GF-D8 (cell line): ENCODE measurements at places on chromosomes 13 and 19.

GRCh38 chr13:60945396-60945795 is 470.3 kb downstream of the PCDH20 start:
- no peak for DNase-seq

GRCh38 chr19:29365836-29366417 is 153.0 kb upstream of the UQCRFS1 start:
- DNase-seq = no peak

- no peak for DNase-seq
Measured at GRCh38 chr13:74930402-74931165, 551.4 kb downstream of the TBC1D4 start.

- DNase-seq = peak; percentile 2
Measured at GRCh38 chr19:20167651-20168122, 673 bp downstream of the ZNF486 start.

DNA sequence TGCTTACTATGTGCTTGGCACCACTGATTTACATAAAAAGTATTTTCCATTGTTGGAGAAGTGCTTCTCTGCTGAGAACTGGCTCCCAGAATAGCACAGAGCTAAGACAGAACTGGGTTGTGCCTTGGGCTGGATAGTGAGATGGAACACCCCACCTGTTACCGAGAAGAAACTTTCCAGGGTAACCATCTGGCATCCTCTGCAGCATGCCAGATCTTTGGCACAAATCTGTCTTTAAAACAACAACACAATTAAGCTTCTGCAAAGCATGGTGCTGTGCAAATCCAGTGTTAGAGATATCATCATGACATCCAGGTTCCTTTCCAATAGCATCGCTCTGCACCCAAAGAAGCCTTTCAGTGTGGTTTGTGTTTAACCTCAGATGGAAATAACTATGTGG is 202.5 kb upstream of the RFC3 start:
- DNase-seq = no peak

DNA sequence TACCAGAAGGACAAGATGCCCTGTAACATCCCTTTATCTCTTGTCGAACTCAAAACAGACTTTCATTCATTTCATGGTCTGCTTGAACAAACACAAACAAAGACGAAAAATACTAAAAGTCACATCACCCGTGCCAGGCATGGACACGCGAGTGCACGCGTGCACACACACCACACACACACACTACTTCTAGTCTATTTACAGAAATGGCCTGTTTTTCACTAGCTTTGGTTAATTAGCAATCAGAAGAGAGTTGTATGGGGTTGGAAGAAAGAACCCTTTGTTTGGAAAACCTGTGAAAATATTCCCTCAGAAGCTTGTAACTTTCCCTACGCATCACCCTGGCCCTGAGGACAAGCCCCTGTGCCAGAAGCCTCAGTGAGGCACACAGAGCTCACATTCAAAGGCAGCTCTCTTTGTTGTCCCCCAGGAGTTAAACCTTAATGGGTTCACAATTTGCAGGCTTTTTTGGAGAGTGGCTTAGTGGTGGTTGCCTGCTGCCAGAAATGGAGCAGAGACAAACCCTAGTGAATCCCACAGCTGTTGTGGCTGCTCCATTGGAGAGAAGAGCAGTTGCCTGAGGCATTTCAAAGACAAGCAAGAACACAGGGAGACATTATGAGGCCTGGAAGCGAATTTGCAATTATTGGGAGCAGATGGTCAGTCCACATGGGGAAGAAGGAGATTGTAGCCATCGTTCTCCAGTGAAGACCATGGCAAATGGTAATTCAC is 55.9 kb downstream of the STARD13 start:
- no peak for DNase-seq

- no peak for DNase-seq
Measured at GRCh38 chr13:44363631-44364344, 9.8 kb upstream of the SERP2 start.

DNA sequence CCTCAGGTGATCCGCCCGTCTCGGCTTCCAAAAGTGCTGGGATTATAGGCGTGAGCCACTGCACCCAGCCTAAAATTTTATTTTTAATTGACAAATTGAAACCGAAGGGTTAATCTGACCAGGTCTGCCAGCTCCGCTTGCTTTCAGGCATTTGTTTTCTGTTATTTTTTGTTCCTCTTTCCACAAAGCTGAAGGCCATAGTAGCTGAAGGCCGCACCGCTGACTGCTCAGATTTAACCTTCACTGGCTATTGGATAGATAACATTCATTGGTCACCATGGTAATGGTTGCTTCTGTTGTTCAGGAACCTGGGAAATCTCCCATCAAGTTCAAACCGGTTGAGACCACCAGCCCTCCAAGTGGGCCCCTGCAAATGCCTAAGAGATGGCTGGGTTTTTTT is 124.5 kb upstream of the USP29 start:
- no peak for DNase-seq

DNA sequence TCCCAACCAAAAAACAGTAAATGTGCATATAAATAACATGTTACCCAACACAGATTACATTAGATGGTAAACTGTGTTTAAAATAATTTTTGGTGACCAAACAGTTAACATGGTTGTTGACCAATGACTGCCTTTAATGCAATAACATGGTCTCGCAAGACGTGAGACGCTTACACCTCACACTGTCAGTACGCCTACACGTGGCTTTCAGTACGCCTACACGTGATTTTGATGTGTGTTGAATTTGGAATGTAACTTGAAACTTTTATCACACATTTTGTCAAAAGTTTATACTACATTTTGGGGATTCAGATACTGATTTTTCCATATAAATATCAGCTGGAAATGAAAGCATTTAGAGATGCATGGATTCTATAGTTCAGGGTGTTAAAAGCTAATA is 32.0 kb downstream of the SLC7A9 start:
- no peak for DNase-seq

- no peak for DNase-seq
Measured at GRCh38 chr13:49140910-49141611, 79.1 kb upstream of the MLNR start.

GRCh38 chr13:106324444-106324843 is 211.0 kb downstream of the EFNB2 start:
- no peak for DNase-seq

DNA sequence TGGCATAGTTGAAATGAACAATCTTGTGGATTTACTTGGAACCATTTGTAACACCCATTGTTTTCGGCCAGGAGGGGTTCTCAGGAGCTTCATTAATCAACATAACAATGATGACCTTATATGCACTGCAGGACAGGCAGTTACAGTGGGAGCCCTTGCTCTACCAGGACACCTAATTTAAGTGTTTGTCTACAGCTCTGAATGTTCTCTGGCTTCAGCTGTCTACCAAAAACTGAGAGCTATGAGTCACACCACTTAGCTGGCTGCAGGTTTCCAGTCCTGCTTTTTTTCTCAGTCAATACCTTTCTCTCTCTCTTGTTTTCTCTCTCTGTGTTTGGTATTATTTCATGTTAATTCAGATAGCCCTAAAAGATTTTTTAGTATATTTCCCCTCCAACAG is 105.4 kb upstream of the MBNL2 start:
- no peak for DNase-seq

DNA sequence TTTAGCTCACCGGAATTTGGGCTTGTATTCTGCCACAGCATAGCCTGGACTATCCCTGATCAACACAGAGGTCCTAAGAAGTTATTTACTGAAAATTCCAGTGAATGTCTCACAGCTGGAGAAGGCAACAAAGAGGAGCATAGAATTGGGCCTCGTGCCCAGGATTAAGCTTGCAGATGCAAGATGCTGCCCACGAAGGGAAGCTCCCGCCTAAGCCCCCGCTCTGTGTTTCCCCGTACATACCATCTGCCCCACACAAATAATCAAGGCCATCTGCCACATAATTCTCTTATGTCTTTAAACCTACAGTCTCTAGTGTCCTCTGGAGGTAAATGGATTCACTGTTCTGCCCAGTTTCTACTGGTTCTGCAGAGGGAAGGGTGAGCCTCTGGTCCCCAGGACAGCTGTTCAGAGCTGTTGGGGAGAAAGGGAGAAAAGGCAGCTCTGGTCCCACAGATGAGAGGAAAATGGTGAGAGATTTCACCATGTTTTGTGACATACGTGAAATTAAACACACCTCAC is 7.4 kb upstream of the TPP2 start:
- DNase-seq = no peak

GRCh38 chr19:35931874-35932202 is 4.3 kb upstream of the LRFN3 start:
- no peak for DNase-seq

DNA sequence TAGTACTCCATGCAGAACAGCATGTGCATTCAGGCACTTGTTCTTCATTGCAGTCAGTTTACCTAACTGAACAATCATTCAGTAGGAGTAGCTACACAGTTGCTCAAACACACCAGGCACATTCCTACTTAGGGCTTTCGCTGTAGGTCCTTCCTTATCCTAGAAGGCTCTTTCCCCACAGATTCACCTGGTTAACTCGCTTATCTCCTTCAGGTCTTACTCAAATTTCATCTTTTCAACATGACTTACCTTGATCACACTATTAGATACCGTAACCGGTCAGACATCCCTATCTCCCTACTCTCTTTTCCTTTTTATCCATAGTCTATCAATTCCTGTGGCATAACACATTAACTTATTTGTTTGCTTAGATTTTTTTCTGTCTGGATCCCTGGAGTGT is 14.6 kb downstream of the EDNRB start:
- no peak for DNase-seq

GRCh38 chr13:79481685-79482052 is 714 bp downstream of the NDFIP2 start:
- no peak for DNase-seq

DNA sequence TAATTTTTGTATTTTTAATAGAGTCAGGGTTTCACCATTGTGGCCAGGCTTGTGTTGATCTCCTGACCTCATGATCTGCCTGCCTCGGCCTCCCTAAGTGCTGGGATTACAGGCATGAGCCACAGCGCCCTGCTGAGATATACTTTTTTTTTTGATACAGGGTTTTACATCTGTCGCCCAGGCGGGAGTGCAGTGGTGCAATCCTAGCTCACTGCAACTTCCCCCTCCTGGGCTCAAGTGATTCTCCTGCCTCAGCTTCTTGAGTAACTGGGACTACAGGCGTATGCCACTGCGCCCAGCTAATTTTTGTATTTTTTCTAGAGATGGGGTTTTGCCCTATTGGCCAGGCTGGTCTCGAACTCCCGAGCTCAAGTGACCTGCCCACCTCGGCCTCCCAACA is 2.0 kb downstream of the COLGALT1 start:
- DNase-seq = peak; percentile 73

DNA sequence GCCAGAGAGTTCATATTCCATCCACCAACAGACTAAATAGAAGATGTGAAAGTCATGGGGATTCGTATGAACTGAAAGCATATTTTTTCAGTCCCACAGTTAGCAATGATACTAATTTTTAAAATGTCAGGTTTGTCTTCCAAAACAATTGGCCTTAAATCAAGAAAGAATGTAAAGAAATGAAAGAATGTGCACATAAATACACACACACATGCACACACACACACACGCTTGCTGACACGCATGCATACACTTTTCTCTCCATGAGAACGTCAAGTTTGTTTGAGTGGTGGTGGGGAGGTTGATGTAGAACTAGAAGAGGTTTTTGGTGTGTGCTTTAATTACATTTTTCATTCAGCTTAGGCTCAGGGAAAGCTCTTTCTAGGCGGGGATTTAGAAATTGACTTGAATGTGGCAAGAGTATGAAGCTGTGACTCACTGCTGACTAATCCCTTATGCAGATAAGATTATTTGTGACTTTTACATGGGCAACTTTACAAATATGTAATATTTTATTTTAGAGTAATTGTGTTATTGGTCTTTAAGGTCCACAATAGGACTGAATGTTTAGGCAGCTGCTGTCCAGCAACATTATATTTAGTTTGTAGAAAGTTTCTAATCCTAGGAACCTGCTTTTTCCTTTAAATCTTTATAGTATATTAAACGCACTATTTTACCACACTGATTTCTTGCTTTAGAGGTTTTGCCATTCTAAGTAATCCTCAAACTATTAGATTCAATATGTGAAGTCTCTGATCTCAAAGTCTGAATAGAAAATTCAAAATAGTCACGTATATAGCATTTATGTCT is 18.8 kb downstream of the FLT1 start:
- DNase-seq = no peak

- peak; percentile 32 for DNase-seq
Measured at GRCh38 chr13:53782488-53782961, 753.9 kb downstream of the OLFM4 start.

DNA sequence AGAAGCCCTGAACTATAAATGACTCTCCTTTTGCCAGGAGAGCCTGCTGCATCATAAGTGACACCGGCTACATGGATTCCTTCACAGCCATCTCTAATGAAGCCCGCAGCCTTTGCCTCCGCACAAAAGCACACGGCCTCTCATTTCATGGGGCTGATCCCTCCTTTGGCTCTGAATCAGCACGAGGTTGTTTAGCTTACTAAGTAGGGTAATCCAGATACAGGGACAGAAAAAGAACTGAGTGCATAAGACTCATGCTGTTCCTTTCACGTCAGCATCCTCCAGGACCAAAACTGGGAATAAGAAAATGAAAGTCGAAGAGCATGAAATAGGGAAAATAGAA is 136.3 kb downstream of the DCT start:
- no peak for DNase-seq

DNA sequence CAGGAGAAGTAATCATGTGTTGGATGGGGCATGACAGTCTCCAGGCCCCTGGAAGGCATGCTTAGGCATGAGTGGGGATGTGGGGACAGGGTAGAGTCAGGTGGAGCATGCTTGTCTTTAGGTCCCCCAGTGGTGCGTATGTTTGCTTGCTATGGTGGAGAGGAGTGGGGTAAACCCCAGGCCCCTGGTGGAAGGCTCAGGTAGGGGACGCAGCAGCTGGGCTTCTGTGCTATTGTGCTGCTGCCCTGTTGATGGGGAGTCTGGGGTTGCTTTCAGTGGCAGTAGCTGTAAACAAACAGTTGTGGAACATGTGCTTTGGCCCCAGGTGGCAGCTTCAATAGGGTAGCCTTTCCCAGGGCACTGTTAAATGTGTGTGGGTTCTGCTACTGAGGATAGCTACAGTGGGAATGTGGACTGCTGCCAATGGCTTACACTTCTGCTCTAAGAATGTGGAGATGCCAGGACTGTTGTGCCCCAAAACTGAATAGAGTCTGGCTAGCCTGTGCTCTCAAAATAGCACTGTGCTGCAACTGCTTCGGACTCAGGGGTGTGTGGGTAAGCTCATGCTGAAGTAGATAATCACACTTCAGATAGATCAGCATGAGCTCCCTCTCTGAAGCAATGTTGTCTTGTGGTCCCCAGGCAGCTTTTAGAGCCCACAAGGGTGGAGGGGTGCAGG is 1257.3 kb downstream of the DIAPH3 start:
- DNase-seq = no peak
